CD4-positive, alpha-beta T cell treated with Interleukin-17A for 4 hours (primary cell): ENCODE measurements at places on chromosomes 1 and 21.

DNA sequence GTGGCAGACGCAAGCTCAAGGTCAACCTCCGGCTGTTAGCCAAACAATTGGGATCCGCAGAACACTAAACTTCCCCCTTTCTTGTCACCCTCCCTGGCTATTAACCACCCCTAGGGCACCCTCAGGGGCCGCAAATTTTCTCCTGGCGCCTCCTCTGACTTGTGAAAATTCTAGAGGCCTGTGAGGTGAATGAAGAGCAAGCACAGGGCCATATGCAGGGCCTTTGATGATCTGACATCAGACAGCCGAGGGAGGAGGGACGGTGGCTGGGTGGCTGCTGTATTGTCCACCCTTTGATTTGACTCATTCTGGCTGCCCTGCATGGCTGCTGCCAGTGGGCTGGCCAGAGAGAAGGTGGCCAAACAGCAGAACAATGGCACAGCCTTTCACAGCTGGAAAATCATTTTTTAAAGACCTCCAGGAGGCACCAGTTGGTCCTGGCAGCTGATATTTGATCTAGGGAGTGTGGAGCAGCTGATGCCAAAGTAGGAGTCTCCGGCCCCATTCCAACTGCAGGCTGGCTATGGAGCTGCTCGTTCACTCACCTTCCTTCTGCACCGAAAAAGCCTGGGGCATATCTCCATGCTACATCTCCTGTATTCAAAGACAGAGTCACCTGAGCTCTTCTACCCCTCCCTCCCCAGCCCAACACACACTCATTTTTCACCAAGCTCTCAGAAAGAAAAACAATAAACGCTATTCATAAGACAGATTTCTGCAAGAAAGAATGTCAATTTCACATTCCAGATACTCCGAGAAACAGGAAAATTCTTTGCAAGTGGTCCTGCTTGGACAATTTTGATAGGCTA is 44.9 kb upstream of the BARHL2 start:
- no peak for DNase-seq

- no peak for DNase-seq
Measured at GRCh38 chr1:162185314-162186025, 116.0 kb downstream of the NOS1AP start.

- DNase-seq, result no peak
Measured at GRCh38 chr1:45101947-45102346, 89.9 kb downstream of the UROD start.

GRCh38 chr1:150820730-150821512 is 12.9 kb upstream of the CTSK start:
- no peak for DNase-seq

GRCh38 chr1:109897259-109897955 is 13.2 kb upstream of the CSF1 start:
- DNase-seq, result no peak

DNA sequence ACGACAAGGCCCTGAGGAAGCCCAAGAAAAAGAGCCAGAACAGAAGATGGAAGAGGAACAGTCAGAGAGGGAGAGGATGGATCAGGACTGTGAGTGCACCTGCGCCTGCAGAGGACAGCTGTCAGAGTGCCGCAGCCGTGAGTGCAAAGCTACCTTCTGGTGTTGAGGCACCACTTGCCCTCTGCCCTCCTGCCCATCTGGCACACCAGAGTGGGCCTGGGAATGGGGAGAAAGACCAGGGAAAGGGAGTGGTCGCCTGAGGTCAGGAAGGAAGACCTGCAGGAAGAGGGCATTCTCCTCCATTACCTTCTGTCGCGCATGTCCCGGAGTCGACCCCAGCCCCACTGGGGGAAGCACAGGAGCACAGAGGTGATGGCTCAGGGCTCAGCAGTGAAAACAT is 26.2 kb downstream of the VASH2 start:
- no peak for DNase-seq

- DNase-seq, result no peak
Measured at GRCh38 chr1:219461981-219462400, 150.9 kb downstream of the ZC3H11B start.

GRCh38 chr1:33292726-33293340 is 28.1 kb downstream of the A3GALT2 start:
- DNase-seq, result no peak

- no peak for DNase-seq
Measured at GRCh38 chr1:229344139-229344538, 1.3 kb upstream of the CCSAP start.

- DNase-seq, result no peak
Measured at GRCh38 chr1:211676761-211677160, 1.3 kb upstream of the NEK2 start.

DNA sequence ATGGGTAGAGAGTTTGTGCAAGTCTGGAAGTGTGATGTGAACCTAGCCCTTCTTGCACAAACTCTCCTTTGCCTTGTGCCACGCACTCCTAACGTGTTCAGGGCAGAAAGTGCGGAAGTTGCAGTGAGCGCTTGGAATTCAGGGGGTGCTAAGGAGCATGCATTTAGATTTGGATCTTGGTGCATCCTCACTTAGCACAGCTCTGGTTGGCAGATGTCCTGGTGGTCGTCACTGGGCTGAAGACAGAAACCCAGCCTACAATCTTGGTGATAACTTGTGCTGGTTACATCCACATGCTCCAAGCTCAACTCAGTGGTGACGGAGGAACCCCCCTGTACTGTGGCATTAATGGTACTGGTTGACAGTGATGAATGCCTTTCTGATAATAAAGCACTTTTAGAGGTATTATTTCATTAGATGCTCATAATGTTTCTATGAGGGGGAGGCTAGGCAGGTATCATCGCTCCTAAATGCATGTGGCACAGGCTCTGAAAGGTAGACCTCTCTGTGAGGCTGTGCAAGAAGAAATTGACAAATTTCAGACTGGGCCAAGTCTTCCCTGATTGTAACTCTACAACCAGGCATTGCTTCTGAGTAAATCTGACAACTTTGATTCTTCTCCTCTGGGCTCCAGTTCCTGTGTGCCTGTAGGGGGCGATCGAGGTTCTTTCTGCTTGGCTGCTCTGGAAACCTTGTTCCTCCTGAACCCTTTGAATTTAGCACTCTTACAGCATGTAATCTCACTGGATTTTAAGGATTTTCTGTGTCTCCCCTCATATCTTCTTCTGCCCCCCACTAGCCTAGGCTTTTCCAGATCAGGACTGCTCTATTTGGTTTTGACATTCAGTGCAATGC is 40.6 kb downstream of the MAPKAPK2 start:
- peak; percentile 81 for DNase-seq

GRCh38 chr1:23079025-23079424 is 59.8 kb downstream of the KDM1A start:
- DNase-seq, result no peak

DNA sequence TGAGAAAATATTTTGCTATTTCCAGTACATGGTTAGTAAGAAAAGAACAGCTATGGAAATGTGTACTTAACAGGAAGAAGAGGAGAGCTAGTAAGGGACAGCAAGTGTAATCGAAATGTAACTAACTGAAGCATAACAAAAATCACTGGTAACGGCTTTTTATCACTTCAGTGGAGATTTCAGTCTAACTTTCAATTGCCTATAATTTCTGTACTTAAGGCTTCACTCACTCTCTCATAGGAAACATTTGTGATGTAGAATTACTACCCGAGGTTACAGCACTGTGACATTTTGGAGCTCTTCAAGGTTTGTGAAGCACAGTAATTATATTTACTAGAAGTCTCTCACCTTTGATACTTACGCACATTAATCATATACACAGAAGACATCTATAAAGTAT is 1119.1 kb downstream of the AMY1C start:
- no peak for DNase-seq
